Activated T-cell treated with anti-CD3 and anti-CD28 coated beads for 4 hours (primary cell): ENCODE measurements at places on chromosomes 13 and 19.

DNA sequence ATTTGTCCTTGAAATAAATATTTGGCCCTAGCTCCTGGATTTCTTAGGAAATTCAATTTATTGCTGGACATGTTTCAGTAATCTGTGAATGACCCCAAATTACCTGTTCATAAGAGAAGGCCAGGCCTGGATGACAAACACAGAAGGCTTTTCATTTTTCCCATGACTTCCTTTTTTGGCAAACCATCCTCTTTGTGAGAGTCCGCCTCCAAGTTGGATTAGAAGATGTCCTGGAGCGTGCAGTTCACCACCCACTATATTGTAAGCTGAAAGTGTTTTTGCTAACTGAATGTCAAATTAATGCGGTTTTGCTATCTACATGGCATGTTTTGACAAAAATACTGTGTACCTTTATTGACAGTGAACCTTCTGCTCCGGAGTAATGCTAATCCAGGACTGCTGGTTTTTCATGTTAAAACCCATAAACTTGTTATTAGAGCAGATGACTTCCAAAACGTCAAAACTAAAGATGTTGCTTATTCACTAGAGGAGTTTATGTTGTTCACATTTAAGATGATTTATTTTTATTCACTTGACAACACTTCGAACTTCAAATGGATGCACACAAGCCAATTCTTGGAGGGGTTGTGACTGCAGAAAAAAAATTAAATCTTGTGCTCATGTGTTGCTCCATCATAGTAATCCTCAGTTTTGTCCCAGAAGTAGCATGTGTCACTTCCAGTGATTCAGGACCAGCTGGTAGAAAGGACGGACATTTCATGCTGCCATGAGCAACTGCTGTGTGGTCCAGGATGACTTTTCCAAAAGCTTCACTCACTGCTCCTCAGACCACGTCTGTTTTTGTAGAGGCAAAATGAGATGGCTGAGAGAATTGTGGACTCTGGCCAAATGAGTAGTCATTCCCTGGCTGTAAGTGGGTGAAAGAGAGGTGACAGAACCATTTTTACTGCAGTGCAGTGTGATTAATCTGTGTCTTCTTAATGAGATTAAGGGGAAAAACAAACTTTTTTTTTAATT, 71.0 kb downstream of the ITGBL1 start:
- DNase-seq: no peak

DNA sequence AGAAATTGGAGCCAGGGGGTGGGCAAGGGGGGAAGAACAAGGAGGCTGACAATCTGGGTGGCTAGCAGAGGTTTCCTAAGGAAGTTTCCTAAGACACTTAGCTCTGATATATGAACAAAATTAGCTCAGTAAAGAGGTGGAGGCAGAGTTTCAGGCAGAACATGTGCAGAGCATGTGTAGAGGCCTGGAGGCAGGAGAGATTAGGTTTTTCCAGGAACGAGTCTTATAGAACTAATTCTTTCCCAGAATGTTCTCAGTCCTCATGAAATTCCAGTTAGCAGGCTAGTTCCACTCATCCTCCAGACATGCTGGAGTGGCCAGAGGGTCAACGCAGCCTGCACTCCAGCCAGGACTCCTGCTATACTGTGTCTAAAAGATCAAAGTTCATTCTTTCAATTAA, 184.7 kb downstream of the LACC1 start:
- DNase-seq: no peak

DNA sequence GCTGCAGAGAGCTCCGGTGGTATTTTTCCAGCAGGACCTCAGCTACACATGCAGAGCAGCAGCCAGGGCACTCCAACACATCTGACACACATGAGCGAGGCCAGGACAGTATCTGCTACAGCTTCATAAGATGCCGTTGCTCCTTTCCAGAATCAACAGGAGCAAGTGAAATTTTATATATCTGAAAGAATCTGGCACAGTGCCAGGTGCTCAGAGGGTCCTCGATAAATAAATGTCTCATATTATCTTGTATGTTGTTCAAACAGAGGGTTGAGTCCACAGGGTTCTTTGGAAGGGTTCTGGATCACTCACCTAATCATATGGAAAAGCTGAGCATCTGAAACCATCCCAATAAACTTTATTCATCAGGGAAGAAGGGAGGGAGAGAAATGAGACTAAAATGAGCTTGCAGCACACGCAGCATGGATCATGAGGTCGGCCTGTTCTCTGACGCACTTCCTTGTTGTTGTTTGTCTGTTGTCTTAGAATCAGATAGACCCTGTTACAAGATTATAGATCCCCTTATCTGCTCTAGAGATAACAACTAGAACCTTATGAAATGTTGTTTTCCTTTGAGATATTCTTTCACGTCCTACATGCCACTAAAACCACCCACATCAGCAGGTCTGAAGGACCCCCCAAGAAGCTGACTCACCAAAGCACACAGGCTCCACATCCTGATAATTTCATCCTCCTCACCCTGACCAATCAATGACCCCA, 3.2 kb upstream of the METTL21C start:
- no peak for DNase-seq

- DNase-seq: no peak
Observed at GRCh38 chr19:10290357-10290875, 664 bp downstream of the ICAM5 start.

DNA sequence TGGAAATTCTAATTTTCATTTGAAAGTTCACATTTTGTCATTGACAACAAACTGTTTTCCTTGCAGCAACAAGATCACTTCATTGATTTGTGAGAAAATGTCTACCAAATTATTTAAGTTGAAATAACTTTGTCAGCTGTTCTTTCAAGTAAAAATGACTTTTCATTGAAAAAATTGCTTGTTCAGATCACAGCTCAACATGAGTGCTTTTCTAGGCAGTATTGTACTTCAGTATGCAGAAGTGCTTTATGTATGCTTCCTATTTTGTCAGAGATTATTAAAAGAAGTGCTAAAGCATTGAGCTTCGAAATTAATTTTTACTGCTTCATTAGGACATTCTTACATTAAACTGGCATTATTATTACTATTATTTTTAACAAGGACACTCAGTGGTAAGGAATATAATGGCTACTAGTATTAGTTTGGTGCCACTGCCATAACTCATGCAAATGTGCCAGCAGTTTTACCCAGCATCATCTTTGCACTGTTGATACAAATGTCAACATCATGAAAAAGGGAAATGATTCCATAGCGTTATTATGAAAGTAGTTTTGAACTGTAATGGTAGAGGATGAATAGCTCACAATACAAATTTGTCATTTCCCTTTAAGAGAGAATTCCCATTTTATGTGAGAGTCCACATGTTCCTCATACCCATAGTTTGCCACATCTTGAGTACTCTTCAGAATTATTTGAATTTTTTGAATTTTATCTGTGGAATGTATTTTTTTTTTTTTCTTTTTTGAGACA, 2.6 kb downstream of the BRCA2 start:
- DNase-seq: no peak
